ENCODE measurements at places on chromosomes 6 and 20.

DNA sequence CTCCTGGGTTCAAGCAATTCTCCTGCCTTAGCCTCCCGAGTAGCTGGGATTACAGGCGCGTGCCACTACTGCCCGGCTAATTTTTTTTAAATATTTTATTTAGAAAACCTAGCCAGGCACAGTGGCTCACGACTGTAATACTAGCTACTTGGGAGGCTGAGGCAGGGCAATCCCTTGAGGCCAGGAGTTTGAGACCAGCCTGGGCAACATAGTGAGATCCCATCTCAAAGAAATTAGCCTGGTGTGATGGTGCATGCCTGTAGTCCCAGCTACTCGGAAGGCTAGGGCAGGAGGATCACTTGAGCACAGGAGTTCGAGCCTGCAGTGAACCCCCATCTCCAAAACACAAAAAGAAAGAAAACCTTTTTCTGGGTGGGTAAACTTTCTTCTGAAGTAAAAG is 2.4 kb downstream of the SLC44A4 start:
- no peak for DNase-seq

DNA sequence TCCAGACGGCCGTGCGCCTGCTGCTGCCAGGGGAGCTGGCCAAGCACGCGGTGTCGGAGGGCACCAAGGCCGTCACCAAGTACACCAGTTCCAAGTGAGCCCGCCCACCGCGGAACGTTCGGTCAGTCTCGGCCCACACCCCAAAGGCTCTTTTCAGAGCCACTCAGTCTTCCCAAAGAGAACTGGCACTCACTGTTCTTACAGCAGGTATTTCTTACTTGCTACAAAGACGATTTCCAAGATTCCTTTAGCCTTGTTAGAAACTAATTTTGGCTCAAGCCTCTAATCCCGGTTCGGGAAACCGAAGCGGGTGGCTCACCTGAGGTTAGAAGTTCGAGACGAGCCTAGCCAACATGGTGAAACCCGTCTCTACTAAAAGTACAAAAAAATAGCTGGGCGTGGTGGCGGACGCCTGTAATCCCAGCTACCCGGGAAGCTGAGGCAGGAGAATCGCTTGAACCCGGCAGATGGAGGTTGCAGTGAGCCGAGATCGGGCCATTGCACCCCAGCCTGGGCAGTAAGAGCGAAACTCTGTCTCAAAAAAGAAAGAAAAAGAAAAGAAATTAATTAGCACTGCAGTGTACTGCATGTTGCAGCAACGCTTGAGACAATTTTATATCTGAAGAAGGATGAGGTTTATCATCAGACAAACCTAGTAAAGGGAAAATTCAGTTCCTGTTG is 73.1 kb downstream of the OR2B2 start:
- DNase-seq, result peak; percentile 81

- no peak for DNase-seq
Measured at GRCh38 chr6:12048609-12049008, 36.5 kb downstream of the HIVEP1 start.

DNA sequence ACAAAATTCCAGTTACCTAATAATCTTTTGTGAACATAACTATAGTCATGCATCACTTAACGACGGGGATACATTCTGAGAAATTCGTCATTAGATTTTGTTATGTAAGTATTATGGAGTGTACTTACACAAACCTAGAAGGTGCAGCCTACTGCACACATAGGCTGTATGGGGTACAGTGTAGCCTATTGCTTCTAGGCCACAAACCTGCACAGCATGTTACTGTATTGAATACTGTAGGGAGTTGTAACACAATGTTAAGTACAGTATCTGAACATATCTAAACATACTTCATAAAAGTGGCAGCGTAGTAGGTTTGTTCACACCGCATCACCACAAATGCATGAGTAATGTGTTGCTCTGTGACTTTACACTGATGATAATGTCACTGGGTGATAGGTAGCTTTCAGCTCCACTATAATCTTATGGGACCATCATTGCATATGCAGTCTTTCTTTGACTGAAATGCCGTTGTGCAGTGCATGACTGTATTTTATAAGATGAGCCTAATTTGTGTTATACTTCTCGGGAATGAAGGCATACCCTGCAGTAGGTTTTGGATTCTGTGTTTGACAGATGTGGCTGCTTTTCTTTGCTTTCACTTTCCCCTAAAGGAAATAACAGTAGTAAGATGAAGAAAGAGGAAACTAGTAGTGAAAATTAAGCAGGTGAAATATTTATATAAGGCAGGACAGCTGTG is 365.6 kb downstream of the FARS2 start:
- DNase-seq, result no peak

GRCh38 chr6:90271831-90272230 is 24.8 kb downstream of the BACH2 start:
- DNase-seq, result no peak

DNA sequence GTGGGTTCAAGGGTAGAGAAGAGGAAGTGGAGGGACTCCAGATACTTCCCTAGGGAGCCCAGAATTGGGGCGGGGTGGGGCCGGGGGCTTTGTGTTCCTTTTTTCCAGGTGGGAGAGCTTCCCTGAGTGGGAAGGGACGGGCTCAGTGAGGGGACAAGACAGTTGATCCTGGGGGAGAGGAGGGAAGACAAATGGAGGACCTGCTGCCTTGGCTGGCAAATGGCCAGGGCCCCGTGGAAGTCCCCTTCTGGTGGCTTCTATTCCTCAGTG is 2.6 kb downstream of the CTSZ start:
- no peak for DNase-seq

DNA sequence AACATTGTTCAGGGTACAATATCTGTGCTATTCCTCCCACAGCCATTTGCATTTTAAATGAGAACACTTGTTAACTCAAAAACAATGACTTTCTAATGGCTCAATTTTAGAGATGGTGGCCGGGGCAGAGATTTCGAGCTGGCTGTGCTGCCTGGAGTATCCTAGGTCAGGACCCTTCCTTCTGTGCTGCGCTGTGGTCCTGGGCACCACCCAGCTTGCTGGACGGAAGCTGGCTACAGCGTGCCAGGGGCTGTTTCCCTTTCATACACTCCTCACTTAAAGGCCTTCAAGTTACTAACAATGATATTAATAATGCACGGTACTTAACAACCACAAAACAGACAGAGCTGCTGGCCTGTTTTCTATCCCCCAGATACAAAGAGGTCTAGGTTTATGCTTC is 194.4 kb upstream of the CST7 start:
- peak; percentile 22 for DNase-seq

- no peak for DNase-seq
Measured at GRCh38 chr20:38883981-38884733, 42.1 kb upstream of the FAM83D start.

DNA sequence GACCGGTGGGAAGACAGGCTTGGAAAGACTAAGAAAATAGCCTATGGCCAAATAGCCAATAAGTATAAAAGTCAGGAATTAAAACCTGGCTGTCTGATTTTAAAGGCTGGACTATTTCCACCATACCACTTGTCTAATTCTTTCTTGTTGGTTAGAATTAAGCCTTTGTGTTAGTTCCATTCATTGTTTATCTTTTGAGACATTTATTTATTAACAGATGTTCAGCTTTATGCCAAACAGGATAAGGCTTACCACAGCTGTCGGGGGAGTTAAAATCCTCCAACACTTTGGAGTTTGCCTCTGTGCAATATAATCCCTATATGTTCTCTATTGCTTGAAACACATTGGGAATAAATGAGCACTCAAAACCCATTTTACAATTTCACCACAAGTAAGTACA is 208.3 kb downstream of the TMEM200A start:
- DNase-seq, result no peak

DNA sequence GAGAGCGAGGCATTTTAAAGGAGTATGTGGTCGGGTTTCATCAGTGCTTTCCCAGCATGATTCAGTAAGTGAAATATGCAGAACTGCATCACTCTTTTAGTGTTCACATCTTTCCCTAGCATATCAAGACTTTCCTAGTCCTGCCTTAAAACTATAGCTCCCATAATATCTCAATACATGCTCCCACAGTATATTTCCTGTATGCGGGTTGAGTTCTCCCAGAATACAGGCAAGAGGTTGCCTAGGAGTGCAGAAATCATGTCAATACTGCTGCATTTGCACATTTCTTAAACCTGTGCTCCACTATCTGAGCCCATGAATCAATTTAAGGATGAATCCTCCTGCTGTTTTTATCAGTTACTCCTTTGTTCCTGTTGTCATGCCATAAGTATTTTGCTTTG is 386.6 kb upstream of the SLC35B3 start:
- no peak for DNase-seq

- no peak for DNase-seq
Measured at GRCh38 chr6:87723170-87724078, 21.4 kb upstream of the AKIRIN2 start.

DNA sequence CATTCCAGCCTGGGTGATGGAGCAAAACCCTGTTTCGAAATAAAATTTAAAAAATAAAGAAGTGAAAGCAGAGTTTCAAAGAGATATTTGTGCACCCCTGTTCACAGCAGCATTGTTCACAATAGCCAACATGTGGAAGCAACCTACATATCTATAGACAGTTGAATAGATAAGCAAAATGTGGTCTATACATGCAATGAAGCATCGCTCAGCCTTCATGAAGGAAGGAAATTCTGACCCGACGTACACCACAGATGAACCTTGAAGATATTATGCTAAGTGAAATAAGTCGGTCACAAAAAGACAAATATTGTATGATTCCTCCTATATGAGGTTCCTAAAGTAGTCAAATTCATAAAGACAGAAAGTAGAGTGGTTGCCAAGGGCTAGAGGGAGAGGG is 6.5 kb upstream of the NCOA6 start:
- DNase-seq, result no peak

DNA sequence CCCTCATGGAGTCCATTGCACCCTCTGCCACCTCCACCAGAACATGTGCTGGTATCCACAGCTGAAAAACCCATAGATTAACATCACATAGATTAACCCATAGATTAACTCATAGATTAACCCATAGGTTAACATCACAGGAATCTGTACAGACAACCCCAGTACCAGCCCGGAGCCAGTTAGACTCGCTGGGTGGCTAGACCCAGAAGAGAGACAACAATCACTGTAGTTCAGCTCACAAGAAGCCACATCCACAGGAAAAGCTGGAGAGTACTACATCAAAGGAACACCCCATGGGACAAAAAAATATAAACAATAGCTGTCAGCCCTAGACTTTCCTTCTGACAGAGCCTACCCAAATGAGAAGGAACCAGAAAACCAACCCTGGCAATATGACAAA is 25.1 kb downstream of the SERPINB9 start:
- no peak for DNase-seq

DNA sequence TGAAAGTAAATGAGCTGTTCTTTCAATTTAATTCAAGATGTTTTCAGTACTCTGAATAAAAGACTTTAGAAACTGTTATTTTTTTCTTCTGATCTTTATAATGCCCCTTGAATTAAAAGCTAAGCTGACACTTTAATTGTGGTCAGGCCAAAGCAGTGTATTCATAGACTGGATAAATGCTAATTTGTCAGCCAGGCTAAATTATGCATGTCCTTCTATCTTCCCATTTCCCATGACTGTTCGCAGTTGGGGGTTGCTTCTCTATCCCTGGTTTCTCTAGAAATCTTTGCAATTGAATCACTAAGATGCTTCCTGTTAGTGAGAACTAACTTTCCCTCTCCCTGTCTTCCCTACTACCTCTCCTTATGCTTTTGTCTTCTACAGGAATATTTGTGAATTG is 396.2 kb downstream of the RFPL4B start:
- DNase-seq, result no peak

DNA sequence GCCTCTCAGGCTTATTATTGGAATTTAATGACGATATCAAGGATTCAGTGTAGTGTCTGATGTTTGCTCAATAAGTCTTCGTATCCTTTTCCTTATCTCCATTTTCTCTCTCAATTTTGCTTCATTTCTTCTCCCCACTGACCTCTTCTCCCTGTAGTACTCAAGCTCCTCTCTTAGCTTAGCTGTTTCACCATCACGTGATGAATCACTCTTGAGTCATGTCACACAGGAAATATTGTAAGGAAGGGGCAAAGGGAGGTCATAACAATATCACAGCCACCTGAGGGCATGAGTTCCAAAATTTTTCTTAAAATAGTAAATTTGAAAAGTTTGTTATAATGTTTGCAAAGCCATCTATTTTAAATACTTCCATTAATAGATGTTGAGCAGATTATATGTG is 392.2 kb upstream of the MARCKS start:
- no peak for DNase-seq

GRCh38 chr20:62617711-62618483 is 24.4 kb upstream of the SLCO4A1 start:
- DNase-seq, result no peak

DNA sequence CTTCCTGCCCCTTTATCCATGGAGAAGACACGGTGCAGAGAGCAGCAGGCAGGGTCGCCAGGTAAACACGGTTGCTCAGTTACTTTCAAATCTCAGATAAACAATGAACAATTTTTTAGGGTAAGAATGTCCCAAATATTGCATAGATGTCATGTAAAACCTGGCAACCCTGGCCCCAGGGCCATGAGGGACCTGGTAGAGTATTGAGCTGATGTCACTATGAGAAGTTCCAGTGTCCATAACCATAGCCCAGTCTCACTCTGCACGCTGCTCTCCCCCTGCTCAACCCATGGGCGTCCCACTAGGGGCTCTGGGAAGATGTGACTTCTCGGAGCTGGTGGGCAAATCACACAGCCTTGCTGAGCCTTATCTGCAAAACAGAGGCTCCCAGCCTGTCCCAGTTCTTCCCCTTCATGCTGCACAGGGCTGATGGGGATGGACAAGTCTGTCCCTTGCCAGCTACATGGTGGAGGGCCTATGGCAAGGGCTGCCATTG is 71.3 kb upstream of the TOP1 start:
- DNase-seq, result no peak

DNA sequence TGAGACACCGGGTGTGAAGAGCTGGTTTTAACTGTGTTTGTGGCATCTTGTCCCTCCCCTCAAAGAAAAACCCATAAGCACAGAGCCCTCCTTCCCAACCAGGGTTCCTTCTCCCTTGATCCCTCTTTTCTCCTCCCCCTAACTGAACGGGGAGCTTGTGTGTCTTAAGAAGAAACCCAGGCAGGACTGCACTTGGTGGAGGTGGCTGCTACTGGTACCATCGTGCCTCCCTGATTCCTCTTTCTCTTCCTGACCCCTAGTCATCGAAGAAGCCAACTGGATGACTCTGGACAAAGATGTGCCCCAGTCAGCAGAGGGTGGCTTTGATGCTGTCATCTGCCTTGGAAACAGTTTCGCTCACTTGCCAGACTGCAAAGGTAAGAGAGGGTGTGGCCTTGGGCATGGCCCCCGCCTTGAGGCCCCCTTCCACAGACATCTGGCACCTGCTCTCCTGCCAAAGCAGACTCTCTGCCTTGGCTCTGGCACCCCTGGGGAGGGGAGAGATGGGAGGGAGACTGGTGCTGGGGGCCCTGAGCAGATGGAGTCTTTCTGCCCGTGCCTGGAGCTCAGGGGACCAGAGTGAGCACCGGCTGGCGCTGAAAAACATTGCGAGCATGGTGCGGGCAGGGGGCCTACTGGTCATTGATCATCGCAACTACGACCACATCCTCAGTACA is 2.1 kb downstream of the GNMT start:
- no peak for DNase-seq

GRCh38 chr6:150753371-150754064 is 112.0 kb upstream of the MTHFD1L start:
- no peak for DNase-seq

All from sciatic nerve (tissue), 2 donors.